ENCODE measurements at places on chromosomes 2 and 18.
A peak's percentile ranks its signal among the peaks of the same experiment; 100 is the strongest.

DNA sequence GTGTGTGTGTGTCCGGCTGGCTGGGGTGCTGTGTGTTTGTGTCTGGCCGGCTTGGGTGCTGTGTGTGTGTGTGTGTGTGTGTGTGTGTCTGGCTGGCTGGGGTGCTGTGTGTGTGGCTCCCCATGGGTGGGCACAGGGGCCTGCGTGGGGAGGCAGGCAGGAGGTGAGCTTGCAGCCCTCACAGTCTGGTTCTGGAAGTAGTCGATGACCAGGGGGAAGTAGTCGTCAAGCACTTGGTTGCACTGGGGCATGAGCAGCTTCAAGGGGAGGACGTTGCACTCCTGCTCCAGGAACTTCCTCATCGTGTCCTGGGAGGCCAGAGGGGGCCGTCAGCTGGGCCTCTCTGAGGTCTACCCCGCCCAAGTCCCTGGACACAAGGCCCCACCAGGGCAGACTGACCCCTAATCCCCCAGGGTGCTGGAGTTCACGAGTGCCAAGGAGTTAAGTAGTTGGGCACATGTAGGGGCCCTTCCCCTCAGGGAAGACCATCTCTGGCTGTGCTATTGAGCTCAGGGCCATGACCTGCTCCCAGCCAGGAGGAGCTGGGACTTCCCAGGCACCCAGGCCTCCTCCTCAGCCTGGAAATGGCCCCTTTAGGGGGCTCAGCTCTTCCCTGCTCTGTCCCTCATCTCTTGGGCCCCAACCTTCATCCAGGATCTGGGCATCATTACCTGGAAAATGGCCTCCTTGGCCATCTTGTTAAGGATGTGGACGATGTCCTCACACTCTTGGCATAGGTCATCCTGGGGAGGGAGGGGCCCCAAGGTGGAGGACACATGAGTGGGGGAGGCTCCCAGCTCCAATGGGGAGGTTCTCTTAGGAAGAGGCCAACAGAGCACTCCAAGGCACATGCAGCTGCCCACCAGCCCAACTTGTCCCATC, 1.3 kb downstream of the SFTPB start:
- no peak for DNase-seq

- peak; percentile 71 for DNase-seq
These were observed at the start of gene CHRNA1 for GRCh38 chr2:174764280-174765255. CHRNA1 (minus strand) TSS chr2:174764472; CDS start chr2:174764394, 78 bp downstream.

GRCh38 chr2:217289907-217290280, 430.0 kb upstream of the TNP1 start:
- peak; percentile 91 for DNase-seq

GRCh38 chr2:29014331-29014730, 33.2 kb downstream of the TOGARAM2 start:
- no peak for DNase-seq

GRCh38 chr2:180739070-180739469, 241.3 kb upstream of the UBE2E3 start:
- DNase-seq = no peak

- DNase-seq = no peak
These were observed 94.7 kb downstream of the RTN4 start for GRCh38 chr2:54955358-54956110.

DNA sequence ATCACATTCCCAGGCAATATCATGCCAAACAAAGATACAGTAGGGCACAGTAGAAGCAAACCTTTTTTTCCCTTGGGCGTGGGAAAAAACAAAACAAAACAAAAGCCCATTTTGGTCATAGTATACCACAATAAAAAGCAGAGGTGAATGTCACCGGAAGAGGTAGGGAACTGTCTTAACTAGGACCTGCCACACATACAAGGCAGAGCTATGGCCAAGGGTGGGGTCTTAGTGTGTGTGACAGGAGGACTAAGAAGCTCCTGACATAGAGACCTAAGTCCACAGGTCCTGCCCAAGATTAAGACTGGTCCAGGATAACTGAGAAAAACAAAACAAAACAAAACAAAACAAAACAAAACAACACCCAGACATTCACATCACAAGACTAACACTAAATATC, 441.2 kb upstream of the DSEL start:
- no peak for DNase-seq

GRCh38 chr2:34012715-34013302, 413.7 kb upstream of the FAM98A start:
- peak; percentile 18 for DNase-seq

- DNase-seq = no peak
These were observed 21.3 kb downstream of the PLEK start for GRCh38 chr2:68386365-68386764.

- no peak for DNase-seq
These were observed 495.0 kb downstream of the DPP10 start for GRCh38 chr2:114937366-114937930.

DNA sequence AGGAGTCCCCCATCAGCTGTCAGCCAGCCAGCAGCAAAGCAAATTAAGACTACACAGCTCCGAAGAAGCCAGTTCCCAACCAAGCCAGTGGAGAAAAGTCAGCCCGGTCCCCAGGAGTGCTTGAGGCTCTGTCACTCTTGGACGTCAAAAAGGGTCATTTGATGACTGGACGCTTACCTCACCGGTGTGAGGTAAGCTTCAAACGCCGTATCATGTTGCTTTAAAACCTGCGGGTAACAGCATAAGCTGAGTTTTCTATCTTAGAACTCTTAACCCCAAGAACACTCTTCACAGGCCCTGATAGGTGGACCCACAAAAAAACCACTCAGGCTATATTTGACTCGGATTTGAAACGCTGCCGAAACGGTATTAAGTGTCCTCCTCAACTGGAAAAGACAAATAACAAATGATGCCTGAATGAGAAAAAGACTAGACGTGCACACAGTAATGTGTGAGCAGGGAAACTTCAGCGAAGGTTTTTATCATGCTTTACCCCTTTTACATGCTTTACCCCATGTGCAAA, 682 bp upstream of the LNPK start:
- peak; percentile 25 for DNase-seq

DNA sequence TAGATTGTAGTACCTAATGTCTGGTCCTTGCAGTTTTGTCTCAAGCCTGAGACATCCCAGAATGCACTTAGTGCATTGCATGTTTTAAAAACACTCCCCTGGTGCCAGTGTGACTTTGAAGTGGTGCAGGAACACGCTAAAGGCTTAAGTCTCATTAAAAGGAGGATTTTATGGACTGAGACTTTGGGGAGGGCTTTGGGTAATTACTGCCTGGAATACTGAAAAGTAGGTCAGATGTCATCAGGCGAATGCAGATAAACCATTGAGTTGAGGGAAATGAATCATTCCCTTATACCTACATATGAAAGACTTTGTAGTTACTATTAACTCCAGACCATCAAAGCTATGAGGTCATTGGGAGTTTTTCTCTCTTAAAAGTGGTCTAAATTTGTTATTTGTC, 3.0 kb upstream of the OSBPL1A start:
- DNase-seq = peak; percentile 9

DNA sequence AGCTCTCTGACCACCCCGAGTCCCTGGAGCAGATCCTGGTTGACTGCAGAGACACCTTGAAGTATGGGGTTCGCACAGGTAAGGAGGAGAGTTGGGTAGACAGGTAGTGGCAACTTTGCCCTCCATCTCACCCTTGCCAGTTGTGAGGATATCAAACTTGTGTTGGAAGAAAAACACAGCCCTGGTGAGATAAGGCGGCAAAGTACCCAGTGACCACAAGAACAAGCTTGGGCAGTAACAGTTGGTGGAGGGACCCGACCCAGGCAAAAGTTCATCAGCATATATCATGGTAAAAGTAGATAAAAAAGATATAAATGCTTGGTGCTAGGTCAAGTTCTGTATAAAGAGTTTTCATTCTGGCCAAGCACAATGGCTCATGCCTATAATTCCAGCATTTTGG, 14.4 kb downstream of the GAD1 start:
- no peak for DNase-seq

DNA sequence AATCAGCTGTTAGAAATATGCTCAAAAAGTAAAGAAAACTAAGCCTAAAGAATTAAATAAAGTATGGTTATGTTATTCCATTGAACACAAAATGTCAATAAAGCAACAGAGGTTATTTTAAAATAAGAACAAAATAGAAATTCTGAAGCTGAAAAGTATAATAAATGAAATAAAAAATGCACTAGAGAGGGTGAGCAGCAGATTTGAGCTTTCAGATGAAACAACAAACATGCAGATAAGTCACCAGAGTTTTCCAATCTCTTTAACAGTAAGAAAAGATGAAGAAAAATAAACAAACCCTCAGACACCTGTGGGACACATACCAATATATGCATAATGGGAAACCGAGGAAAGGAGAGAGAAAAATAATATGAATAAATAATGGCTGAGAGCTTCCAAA, 70.3 kb upstream of the SLC9A2 start:
- DNase-seq = no peak

DNA sequence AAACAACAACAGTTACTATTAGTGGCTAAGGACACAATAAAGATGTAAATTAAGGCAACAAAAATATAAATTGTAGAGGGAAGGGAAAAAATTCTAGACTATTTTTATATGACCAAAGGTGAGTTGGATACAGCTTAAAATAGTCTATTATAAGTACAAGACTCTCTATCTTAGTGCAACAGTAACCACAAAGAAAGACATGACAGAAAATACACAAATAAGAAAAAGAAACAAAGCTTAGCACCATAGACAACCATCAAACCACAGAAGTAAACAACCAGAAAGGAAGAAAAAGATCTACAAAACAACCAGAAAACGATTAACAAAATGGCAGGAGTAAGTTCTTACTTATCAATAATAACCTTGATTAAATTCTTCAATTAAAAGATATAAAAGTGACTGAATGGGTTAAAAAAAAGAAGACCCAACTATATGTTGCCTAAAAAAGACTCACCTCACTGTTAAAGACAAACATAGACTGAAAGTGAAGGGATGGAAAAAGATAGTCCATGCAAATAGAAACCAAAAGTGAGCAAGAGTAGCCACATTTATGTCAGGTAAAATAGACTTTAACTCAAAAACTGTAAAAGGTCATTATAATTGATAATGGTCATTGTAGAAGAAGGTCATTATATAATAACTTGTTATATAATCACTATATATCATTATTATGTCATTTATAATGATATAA, 62.5 kb downstream of the USP40 start:
- no peak for DNase-seq

GRCh38 chr2:235402422-235402821, 91.4 kb upstream of the AGAP1 start:
- DNase-seq = no peak

GRCh38 chr2:181313845-181314244, 143.3 kb upstream of the ITGA4 start:
- no peak for DNase-seq

DNA sequence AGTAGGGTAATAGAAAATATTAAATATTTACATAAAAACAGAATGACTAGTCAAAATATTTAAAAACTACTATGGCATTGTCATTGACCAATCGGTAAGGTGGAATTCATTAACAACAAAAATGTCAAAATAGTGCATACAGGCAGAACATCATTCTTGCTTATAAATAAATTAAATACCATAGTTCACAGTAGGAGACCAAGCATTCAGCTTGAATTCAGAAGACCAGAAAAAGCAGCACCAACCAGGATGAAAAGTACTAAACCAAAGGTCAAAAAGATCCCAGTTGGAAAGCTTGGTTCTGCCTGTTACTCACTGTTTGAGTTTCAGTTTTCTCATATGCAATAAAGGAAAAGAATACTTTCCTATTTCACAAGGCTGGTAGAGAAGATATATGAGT, 244.3 kb downstream of the OSR1 start:
- DNase-seq = no peak

GRCh38 chr2:118983915-118984314, 41.9 kb downstream of the MARCO start:
- no peak for DNase-seq

GRCh38 chr2:230922951-230923717, 1.9 kb downstream of the GPR55 start:
- no peak for DNase-seq

GRCh38 chr2:41782306-41783158, 265.3 kb upstream of the PKDCC start:
- DNase-seq = peak; percentile 2

GRCh38 chr2:73776381-73776780, 3.5 kb downstream of the DUSP11 start:
- DNase-seq = no peak

DNA sequence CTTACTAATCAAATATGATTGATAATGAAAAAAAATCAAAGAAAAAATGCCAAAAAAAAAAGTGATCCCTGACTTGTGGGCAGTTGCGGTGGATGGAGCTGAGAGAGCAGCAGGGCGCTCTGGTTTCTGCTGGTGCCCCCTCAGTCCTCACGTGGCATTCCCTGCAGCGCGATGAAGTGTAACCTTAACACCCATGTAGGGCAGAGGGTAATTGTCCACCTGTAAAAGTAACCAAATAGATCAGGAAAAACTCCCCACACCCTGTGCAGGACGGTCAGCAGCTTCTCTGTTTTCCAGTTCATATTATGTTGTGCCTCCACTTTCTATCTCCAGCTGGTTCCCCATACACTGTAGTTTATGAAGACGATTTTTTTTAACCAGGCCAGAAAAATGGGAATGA, 25.0 kb downstream of the COA5 start:
- no peak for DNase-seq

DNA sequence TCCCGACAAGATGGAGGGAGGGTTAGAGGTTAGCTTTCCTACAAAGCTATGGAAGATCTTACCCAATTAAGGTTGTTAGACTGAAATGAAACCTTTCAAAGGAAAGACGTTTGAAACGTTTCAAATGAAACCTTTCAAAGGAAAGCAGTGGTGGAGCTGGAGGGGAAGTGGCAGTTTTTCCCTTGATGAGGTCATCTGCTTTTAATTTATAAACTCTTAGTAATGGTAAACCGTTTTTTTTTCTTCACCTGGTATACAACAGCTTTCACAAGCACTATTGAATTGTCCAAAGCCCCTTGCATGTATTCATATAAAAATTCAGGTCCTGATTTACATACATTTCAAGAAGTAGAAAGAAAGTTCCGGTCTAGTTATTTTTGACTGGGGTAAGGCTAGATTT, 7.4 kb downstream of the PMAIP1 start:
- DNase-seq = no peak

DNA sequence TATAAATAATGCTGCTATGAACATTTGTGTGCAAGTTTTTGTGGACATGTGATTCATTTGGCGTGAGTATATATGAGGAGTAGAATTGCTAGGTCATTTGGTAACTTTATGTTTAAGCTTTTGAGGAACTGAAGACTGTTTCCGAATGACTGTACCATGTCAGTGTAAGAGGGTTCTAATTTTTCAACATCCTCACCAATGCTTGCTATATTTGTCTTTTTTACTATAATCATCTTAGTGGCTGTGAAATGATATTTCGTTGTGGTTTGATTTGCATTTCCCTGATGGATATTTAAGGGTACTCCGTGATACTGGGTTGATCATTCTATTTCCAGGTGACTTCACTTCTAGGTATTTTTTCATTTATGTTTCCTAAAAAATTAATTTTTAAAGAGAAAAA, 241.1 kb downstream of the BCL2 start:
- no peak for DNase-seq
